ENCODE measurements at places on chromosomes 5 and 9.

DNA sequence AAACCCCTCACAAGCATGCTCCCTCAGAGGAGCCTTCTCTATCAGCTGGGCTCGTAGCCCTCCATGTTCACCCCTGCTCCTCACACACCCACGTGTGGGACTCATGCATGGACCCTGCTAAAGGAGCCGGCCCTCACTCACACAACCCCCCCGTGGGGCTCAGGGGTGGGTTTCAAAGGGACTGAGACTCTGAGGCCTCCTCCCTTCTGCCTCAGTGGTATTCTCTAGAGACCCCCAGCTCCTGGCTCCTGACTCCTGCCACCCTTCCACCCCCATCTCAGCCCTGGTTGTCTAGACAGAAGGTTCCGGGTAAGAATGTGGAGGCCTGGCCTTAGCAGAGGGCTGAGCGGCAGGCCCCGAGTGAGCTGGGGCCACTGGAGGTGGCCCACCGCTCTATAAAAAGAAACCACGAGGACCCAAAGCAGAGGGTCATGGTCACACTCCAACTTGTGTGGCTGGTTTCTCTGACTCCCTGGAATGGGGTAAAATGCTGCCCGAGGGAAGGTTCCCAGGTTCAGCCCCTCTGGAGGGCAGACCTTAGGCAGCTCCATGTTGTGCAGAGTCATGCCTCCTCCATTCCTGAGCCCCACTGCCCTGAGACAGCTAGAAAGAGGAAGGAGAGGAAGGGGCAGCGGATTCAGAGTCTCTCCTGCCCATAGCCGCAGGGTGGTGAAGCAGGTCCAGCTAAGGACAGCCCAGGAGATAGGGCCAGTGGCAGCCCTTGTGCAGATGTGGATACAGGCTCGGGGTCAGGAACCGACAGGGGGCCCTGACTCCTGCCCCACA is 10.8 kb downstream of the SEPTIN8 start:
- DNase-seq = no peak

GRCh38 chr9:20558566-20559016 is 63.7 kb downstream of the MLLT3 start:
- no peak for DNase-seq

DNA sequence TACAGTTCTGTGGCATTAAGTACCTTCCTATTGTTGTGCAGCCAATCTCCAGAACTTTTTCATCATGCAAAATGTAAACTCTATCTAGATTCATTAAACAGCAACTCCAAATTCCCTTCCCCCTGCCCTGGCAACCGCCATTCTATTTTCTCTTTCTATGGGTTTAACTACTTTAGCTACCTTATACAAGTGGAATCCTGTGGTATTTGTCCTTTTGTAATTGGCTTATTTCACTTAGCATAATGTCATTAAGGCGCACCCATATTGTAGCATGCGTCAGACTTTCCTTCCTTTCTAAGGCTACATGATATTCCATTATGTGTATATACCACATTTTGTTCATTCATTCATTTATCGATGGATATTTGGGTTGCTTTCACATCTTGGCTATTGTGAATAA is 142.4 kb downstream of the CAAP1 start:
- no peak for DNase-seq

- no peak for DNase-seq
Observed at GRCh38 chr5:131684051-131684450, 49.0 kb upstream of the RAPGEF6 start.

DNA sequence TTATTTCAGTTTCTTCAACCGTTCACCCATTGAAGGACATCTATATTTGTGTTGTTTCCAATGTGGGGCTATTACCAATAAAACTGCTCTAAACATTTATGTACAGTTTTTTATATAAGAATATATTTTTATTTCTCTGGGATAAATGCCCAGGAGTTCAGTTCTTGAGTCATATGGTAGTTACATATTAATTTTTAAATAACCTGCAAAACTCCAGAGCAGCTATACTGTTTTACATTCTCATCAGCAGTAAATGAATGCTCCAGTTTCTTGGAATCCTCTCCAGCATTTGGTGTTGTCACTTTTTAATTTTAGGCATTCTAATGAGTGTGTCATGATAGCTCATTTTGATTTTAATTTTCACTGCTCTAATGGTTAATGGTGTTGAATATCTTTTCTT is 36.2 kb downstream of the CDK7 start:
- no peak for DNase-seq

- no peak for DNase-seq
Observed at GRCh38 chr9:36399980-36400331, at the start of gene RNF38. TSS of gene RNF38 (minus strand) at chr9:36400269. CDS start at chr9:36400108, 161 bp downstream.

DNA sequence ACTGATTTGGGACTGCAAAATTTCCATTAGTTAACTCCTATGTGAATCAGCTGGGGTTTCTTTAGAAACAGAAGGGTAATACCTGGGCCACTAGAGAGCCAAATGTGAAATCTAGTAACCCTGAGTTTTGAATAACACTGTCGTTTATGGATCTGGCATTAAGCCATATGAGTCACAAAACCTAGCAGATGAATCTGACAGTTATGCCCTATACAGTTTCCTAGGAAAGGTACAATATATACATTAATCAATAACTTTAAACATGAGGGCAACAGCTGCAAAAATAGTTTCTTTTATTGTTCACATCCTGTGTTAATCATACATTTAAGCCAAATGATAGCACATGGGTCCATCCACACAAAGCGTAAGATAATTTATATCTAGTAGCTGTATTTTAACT is 56.9 kb downstream of the PAM start:
- DNase-seq = no peak

DNA sequence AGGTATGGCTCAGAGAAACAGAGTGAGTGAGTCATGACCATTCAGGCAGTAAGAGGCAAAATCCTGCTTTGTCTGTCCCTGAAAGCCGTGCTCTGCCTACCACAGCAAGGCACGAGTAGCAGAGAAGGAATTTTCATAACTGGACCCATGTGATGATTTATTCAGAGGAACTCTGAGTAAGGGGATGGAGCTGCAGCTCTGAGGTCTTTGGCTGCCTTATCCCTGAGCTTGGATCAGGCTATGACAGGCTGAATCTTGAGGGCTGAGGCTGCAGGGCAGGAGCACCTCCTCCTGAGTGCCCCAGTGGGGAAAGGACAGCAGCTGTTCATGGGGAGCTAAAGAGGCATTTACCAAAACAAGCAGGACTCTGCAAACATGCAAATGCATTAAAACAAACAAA is 183.4 kb downstream of the PAPPA start:
- DNase-seq = no peak

DNA sequence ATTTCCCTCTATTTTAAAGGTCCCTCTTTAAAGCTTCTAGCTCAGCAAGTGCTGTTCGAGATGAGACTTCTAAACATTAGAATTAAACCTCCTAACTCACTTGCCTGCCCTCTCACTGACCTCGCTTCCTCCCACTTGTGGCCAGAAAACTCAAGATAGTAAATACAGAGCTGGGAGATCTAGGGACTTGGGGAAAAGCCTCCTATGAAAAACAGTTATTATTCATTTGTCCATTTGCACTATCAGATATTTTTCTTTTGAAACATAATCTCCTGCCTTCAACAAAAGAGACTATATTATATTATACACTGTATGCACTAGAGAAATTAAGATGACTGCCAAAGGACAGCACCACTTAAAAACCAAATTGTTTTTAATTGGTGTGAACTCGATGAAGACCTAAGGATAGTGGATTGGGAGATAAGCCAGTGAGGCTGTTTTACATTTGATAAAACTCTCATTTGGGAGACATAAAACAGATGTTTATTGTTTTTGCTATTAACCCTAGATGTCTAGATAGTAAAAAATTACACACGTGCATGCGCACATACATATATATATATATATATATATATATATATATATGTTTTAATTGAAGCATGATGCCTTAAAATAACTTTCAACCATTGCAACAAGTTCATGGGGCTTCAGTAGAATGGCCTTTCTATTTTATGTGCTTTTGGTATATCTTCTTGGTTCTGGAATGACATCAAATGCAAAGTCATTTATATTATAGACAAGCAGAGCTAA is 229.4 kb downstream of the ADAMTSL1 start:
- no peak for DNase-seq

GRCh38 chr9:36906492-36906891 is 127.6 kb downstream of the PAX5 start:
- DNase-seq = no peak

DNA sequence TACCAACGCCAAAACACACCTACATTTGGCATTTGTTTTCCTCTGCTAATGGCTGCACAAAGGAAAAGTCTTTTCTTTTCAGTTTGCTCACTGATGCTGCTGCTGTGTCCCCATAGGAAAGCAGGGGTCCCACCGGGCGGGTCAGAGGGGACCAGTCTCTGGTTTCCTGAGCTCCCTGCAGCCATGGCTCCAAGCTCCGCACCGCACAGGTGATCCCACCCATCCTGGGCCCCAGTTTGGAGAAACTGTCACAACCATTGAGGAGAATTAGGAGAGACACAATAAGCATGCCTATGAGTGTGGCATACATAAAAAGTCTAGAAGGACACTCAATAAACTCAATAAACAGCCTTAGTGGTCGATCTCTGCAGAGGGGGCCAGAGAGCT is 19.9 kb downstream of the MED10 start:
- DNase-seq = no peak

- DNase-seq = no peak
Observed at GRCh38 chr5:82050955-82051354, 79.1 kb downstream of the ATG10 start.

GRCh38 chr5:61538722-61539501 is 206.9 kb downstream of the ZSWIM6 start:
- DNase-seq = no peak

- DNase-seq = no peak
Observed at GRCh38 chr9:126232461-126232860, 94.2 kb upstream of the MVB12B start.

GRCh38 chr9:72382405-72382804 is 17.4 kb upstream of the ZFAND5 start:
- no peak for DNase-seq

DNA sequence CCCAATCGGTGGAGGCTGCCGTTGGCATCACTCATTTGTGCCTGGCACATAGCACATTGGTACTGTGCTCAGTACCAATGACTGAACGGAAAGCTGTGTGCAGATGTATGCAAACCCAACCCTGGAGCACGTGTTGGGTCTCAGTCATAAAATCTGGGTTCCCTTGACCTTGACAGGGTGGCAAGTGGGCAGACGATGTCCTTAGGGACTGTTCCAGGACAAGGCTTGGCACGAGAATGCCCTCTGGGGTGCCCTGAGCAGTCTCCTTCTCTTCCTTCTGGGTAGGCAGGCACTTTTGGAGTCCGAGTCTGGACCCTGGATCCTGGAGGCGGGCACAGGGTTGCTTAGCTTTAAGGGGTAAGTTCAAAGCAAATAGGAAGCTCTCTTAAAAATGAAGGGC is 75.8 kb downstream of the MACROH2A1 start:
- DNase-seq = peak; percentile 50

- no peak for DNase-seq
Observed at GRCh38 chr9:123353984-123354591, 1.9 kb upstream of the CRB2 start.

GRCh38 chr9:73753171-73753570 is 601.5 kb downstream of the ANXA1 start:
- no peak for DNase-seq

- no peak for DNase-seq
Observed at GRCh38 chr9:1920386-1920785, 94.8 kb upstream of the SMARCA2 start.

DNA sequence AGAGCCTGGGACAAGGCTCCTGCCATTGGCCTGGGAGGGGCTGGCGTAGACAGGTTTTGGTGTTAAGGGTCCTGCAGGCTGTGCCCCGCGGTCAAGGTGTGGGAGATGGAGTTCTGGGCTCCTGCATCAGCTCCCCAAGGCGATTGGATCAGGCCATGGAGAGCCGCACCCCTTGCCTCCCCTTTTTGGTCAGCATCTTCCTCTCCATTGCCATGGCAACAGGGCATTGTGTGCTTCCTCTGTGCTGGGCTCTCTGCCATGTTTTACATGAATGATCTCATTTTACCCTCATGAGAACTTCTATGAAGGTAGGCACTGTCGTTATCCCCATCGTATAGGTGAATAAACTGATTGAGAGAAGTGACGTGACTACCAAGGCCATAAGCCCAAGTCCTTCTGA is 344.3 kb upstream of the CLINT1 start:
- no peak for DNase-seq

- no peak for DNase-seq
Observed at GRCh38 chr9:14096258-14096922, 217.6 kb downstream of the NFIB start.

DNA sequence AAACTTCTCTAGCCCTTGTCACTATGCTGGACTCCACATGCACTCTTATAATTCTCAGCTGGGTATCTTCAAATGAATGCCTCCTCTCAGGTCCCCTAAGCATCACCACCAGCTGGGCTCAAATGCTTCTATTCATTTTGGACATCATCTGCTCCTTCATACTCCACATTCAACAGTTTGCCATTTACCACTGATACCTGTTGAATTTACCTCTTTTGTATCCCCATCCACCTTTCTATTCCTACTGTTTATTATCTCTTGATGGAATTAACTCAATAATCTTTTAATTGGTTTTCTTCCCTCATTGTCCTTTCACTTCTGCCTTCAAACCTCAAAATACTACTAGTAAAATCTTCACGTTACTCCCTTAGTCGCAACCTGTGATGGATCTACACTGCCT is 14.5 kb downstream of the RANBP6 start:
- DNase-seq = no peak

GRCh38 chr9:92979283-92980056 is 32.1 kb downstream of the FGD3 start:
- DNase-seq = no peak

DNA sequence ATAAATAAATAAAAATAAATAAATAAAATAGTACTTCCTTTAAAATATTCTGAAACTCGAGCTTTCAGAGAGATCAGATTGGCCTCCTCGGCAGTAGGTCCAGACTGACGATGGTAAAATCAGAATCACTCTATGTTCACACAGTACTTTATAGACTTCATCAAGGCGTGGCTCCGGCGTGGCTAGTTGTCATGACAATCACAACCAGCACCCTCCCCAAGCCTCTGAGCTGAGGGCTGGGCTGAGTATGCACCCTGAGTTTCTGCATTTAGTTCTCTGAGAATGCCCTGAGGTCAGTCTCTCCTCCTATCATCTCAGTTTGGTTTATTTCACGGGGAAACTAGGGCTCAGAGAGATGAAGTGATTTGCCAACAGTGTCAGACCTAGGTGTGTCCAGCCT is 43.3 kb upstream of the BARHL1 start:
- no peak for DNase-seq

GRCh38 chr9:134375011-134375390 is 48.7 kb downstream of the RXRA start:
- no peak for DNase-seq

DNA sequence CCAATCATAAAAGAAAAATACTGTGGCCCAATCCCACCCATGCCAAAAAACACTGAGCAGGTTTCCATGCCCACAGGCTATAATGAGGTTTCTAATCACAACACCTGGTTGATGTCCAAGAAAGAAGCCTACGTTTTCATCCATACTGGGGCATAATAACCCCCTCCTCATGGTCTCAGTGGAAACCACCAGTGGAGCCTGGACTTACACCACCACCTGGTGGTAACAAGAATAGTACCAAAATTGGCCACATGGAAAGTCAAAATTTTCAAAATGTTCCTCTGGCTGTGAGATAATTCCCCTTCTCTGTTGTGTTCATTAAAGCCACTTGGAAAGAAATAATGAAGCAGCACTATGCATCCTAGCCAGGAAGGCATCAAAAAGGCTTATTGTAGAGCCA is 687.3 kb upstream of the ST8SIA4 start:
- no peak for DNase-seq

- DNase-seq = no peak
Observed at GRCh38 chr5:128674837-128675446, 136.9 kb upstream of the FBN2 start.

GRCh38 chr5:149424371-149425315 is 45.6 kb upstream of the IL17B start:
- DNase-seq = no peak
